ENCODE measurements at places on chromosomes 6 and 20.

- no peak for DNase-seq
Observed at GRCh38 chr20:9225879-9226278, 157.0 kb downstream of the PLCB4 start.

GRCh38 chr6:109088995-109089394, 5.7 kb downstream of the SESN1 start:
- DNase-seq = no peak

GRCh38 chr6:129491436-129491835, 218.5 kb downstream of the ARHGAP18 start:
- DNase-seq = no peak

DNA sequence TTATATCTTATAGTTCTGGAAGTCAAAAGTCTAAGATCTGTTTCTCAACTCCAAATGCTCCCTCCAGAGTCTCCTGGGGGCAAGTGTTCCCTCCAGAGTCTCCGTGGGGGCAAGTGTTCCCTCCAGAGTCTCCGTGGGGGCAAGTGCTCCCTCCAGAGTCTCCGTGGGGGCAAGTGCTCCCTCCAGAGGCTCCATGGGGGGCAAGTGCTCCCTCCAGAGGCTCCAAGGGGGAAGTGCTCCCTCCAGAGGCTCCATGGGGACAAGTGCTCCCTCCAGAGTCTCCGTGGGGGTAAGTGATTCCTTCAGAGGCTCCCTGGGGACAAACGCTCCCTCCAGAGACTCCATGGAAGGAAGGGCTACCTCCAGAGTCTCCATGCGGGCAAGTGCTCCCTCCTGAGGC, 34.0 kb upstream of the THBS2 start:
- DNase-seq = no peak

DNA sequence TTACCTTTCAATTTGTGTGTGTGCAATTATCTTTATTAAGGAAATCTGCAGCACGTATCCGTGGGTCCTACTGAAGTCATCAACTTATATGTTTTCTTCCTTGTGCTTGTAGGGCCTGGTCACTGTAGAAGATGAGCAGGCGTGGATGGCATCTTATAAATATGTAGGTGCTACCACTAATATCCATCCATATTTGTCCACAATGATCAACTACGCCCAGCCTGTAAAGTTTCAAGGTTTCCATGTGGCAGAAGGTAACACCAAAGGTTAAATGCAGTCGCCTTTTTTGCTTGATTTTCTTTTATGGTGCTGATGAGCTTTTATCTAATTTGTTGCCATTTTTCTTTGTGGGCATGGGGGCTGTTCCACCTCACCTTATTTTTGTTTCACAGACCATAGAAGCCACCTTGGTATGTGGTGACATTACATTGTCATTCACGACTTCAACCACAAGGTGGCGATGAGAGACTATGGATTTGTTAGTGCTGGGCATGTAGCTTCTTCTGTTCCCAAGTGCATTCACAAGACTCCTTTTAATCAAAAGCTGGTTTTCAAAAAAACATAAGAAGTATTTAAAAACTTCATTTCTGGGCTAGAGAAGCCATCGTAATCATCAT, 106.5 kb upstream of the LAMP5 start:
- DNase-seq = no peak

Measured in activated T-cell treated with anti-CD3 and anti-CD28 coated beads for 1 hour (primary cell).